Activated naive CD4-positive, alpha-beta T cell treated with anti-CD3 and anti-CD28 coated beads, Interleukin-2, amount 50 U/mL, for 72 hours (primary cell): ENCODE measurements at places on chromosomes 2 and 18. TPM values are rescaled to one million over a fixed set of nuclear protein-coding genes. Genes with fewer than 3 reads are reported as not detected.

The ARHGEF33 gene
- total RNA-seq, result 0.14 TPM

The FBLN7 gene
- total RNA-seq, result 25.4 TPM

The NEDD4L gene
- 8.3 TPM for total RNA-seq

The LINC00305 gene
- total RNA-seq, result not detected

The NT5DC4 gene
- total RNA-seq, result not detected

The GLI2 gene
- not detected for total RNA-seq

- no peak for DNase-seq
Measured at GRCh38 chr2:197672371-197672893, 3.0 kb downstream of the RFTN2 start.

DNA sequence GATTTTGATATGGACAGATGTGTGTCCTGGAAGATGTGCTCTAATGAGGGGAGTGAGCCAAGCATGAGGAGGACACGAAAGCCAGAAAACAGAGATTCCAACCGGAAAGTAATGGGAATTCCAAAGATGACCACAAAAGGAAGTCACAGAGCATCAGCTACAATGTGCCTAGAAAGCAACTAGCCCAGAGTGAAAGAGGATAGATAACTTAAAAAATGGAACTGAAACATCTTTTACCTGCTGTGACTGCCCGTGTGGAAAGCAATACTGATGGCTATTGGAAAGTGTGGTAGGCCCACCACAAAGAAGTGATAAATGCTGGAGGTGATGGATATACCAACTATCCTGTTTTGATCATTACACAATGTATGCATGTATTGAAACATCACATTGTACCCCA lies 21.6 kb downstream of the DNMT3A start:
- DNase-seq, result no peak

DNA sequence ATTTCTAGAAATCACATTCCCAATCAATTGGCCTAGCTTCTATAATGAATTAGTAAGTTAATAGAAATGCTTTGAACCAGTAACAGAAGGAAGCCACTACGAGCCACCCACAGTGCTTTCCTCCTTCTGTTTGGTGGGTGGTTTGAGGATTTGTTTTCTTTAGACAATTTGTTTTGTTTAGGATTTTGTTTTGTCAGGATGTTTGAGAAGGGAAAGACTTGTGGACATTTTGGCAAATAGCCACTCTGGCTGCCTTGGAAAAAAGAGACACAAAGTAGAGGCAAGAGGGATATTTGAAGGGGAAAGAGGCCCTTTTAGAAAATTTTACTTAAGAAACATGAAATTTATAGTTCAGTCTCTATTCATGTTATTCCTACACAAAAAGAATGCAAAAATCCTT lies 47.7 kb downstream of the TANK start:
- no peak for DNase-seq

DNA sequence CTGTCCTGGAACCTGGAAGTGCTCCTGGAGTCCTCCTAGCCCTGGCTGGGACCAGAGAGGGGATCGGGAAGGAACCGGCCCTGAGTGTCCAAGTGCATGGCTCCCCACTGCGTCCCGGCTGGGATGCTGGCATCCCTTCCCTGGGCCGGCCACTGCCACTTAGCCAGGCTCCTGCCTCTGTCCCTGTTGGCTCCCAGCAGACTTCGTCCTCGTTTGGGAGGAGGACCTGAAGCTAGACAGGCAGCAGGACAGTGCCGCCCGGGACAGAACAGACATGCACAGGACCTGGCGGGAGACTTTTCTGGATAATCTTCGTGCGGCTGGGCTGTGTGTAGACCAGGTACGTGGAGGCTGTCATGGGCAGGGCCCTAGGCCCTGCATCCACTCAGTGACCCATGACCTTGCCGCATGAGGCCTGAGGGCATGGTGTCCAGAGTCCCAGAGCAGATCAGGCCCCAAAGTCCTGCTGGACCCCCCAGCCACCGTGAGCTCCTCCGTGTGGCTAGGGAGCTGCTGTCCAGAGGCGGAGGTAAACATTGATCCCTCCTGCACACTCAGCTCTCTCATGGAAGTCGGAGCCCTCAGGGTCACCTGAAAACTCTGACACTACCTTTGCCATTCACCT lies 7.1 kb downstream of the ANO7 start:
- DNase-seq, result no peak

DNA sequence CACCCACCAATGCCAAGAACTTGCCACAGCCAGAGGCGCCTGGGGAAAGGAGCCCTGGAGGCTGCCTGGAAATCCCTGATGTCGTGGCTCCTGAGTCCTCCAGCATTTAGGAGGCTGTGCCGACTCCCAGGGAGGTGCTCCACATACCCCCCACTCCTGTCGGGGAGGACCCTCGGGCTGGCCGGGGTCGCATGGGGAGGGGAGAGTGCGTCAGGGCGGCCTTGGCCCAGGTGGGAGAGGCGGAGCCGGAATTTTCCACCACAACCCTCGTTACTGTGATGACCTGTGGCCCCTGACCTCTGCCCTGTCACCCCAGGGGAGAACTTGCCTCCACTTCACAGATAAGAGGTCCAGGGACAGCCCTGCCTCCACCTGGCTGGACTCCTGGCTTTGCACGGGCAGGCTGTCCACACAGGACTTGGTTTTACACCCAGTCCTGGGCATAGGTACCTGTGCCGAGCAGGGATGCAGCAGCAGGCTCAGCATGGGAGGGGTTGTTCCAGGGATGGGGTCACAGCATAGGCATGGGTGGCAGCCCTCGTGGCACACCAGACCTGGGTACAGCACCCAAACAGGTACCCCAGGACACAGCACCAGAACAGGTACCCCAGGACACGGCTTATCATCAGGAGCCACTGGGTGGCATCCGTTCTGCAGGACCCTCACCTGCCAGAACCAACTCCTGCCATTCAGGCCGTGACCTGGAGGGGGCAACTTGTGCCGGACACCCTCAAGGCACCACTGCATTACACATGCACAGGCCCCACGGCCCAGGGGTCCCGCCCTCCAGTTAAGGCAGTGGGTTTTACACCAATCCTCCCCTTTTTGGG lies 12.3 kb upstream of the AGXT start:
- no peak for DNase-seq

GRCh38 chr2:106827158-106827557 lies 58.8 kb downstream of the ST6GAL2 start:
- no peak for DNase-seq

DNA sequence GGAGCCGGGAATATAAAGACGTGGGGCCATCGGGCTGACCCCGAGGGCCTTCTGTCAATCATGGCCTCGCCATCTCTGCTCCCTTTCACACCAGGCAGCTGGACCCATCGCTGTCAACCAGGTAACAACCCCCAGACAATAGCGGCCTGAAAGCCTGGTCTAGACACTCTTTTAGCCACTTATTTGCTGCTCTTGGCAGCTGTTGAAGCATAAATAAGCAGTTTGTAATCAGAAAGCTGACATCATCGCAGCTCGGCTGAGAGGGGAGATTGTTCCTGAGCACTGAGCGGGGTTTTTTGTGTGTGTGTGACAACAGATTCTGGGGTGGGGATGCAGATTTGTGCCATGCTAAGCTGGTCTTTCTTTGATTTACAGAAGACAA lies 423.6 kb upstream of the POU3F3 start:
- DNase-seq, result no peak

GRCh38 chr2:15942711-15943345 lies 2.5 kb downstream of the MYCN start:
- no peak for DNase-seq

- no peak for DNase-seq
Measured at GRCh38 chr18:7609617-7610016, 42.5 kb downstream of the PTPRM start.

DNA sequence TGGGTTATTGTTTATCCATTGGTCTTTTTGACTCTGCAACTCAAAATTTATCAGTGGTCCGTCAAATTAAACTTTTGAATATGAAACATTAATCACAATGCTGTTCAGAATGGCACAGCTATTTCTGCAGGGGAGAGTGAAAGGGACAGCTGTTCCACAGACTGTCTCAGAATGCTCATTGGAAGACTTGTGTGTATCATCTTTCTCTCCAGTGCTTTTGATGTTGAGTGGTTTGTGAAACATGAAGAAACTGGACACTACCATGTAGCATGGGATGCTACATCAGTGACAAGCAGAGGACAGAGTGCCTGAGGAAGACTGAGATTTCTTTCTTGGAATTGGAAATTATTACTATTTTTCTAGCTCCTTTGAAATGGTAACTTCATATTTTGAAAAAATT lies 115.7 kb downstream of the PLCL1 start:
- no peak for DNase-seq

DNA sequence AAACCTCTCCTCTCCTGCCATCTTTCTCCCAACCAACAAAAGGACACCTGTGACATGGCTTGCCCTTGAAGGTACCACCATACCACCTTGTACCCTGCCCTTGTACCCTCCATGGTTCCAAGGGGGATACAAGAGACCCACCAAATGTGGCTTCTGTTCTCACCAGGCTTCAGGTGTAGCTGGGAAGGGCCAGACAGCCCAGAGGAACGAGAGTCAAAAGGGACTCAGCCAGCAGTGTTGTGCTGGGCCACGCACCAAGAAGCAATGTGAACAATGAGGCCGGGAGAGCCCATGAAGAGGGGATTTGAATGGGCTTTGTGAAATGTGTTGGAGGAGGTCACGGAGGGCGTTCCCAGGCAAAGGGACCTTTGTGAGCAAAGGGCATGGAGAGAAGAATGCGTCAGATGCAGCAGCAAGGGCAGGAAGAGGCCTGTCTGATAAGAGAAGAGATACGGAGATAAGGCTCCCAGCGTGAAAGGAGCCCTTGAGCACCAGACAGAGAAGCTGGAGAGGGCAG lies 48.6 kb downstream of the PLB1 start:
- DNase-seq, result no peak

- no peak for DNase-seq
Measured at GRCh38 chr18:51537487-51537886, 340.0 kb upstream of the MEX3C start.
